ENCODE measurements at places on chromosomes 6 and 20.

DNA sequence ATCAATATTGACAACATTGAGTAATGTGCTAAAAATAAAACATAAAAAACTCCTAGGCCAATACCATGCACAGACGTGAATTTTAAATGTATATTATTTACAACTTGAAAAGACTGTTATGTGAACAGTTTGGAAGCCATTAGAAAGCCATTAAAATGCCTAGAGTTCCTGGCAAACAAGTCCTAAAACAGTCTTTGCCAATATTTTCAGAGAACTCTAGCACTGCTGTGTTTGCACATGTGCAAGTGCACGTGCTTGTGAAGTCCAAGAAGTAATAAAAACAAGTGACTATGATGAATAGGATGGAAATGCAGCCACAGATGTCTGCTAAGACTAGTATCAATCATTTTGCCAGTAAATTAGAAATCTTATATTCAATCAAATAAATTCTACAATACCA lies 1447.6 kb downstream of the GRIK2 start:
- DNase-seq: no peak

GRCh38 chr6:43175676-43176422 lies 4.8 kb downstream of the SRF start:
- DNase-seq: no peak

- DNase-seq: no peak
Observed at GRCh38 chr6:45423111-45423823, 45.5 kb upstream of the SUPT3H start.

GRCh38 chr20:36112112-36112511 lies 42.4 kb upstream of the EPB41L1 start:
- DNase-seq: no peak

DNA sequence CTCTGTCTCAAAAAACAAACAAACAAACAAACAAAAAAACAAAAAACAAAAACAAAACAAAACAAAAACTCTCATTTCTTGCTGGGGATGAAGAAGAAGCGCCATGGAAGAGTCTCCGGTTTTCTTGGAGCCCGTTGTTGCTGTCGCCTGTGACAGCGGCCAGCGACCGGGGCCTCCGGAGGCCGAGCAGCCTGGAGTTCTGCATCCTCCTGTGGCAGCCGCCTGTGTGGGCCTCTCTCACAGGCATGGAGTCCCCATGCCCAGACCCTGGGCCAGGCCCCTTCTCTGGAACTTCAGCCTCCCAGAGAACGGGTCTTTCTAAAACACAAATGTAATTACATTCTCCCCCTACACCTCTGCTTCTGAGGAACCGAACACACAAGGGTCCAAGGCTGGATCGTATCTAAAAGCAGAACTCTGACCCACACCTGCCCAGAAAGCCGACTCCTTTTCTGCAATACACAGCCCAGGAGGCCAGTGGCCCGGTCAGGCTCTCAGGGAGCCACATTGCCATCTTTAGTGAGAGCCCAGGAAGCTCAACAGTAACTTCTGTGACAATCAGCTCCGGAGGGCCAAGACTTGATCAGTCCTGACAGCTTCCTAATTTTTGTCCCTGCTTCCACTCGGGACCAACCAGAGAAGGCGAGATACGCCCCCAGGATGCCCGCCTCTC lies 18.5 kb downstream of the DACT2 start:
- DNase-seq: no peak

DNA sequence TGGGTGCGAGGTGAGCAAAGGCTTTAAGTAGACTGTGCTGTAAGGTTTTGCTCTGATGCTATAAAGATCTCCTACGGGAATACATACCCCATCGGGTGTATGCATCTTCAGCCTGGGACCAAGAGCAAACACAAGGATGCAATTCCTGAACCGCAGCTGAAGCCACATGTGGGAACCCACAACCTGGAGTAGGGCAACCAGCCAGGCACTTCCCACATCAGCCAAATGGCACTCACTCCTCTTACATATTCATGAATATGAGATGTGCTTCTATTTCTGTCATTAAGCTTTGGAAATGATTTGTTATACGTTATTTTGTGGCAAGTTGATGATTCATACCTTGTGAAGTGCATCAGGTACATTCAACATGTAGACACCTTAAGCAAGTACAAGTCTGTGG lies 619.2 kb downstream of the C6orf118 start:
- no peak for DNase-seq

GRCh38 chr6:161261325-161261724 lies 12.5 kb downstream of the AGPAT4 start:
- no peak for DNase-seq

DNA sequence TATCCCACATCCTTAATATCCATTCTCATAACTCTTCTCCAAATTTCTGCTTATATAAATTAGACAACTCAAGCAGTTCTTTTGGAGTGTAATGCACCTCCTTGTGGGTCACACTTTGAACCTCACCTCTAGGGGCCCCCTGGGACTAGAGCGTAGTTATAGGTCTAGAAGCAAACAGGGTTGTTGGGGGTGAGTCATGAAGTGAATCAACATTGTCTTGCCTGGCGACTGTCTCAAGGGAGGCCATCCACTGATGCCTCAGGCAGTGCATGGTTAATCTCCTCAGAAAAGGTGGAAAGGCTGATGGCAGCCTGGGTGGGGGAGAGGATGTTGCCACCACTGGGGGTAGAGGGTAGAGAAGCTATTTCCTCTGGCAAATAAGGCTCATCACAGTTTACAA lies 129.1 kb downstream of the TNFRSF21 start:
- DNase-seq: no peak
